Pericardium fibroblast (primary cell): ENCODE measurements at places on chromosomes 7 and 10. TPM values are rescaled to one million over a fixed set of nuclear protein-coding genes. Genes with fewer than 3 reads are reported as not detected.

UCN3 gene
- total RNA-seq, result not detected in 2 replicates

CDK13 gene
- total RNA-seq, result 36.9 and 46.3 TPM in 2 replicates

SCART1 gene
- 0.93 and 2.1 TPM in 2 replicates for total RNA-seq

TBXAS1 gene
- 4.9 and 6.1 TPM in 2 replicates for total RNA-seq

VSTM4 gene
- total RNA-seq, result 9.1 and 9.3 TPM in 2 replicates

IFT22 gene
- 20.0 and 39.1 TPM in 2 replicates for total RNA-seq

THSD7A gene
- total RNA-seq, result 0.09 and 0.23 TPM in 2 replicates

RSPH10B2 gene
- total RNA-seq, result not detected in 2 replicates

SNCG gene
- total RNA-seq, result 8.6 and 16.2 TPM in 2 replicates
